Choroid plexus epithelial cell (primary cell): ENCODE measurements at places on chromosomes 4 and X.

- DNase-seq: no peak
Measured at GRCh38 chr4:26239801-26240200, 81.0 kb upstream of the RBPJ start.

GRCh38 chr4:105623099-105623498 lies 70.7 kb downstream of the ARHGEF38 start:
- no peak for DNase-seq

- DNase-seq: no peak
Measured at GRCh38 chrX:136907621-136908020, 27.1 kb upstream of the RBMX start.

DNA sequence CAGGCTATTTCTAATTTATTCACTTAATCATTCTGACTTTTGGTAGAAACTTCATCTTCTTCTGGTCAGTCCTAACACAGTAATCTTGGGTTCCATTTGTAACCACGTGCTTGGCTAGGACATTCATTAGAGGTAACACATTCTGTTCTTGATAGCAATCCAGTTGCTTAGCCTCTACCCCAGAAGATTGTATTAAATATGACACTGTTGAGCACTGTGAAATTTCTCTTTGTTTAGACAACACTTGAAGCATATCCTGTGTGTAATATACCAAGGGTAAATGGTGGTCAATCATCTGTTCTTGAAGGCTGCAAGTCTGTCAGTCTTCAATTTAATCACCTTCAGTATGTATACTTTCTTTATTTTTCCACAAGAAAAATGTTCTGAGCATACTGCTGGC lies 523.0 kb downstream of the ANKRD50 start:
- no peak for DNase-seq

DNA sequence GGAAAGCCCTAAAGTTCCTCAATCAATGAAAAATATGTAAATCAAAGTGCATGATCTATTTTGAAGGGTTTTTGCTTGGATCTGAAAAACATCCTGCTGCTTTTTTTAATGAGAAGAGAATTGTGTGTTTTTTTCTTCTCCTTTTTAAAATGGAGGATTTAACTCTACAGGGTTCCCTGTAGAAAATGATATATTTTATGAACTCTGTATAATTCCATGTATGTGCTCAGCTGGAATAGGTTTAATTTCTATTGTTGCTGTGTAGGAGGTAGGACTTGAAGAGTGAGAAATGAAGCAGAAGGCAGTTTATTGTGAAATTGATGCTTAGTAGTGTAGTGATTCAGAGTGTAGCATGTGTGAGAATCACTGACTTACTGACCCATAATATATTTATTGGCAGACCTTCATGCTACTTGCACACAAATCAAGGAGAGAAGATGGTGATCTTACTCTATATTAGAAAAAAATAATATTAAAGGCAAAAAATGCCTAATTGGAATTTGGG lies 286.8 kb upstream of the FSTL5 start:
- DNase-seq: no peak

DNA sequence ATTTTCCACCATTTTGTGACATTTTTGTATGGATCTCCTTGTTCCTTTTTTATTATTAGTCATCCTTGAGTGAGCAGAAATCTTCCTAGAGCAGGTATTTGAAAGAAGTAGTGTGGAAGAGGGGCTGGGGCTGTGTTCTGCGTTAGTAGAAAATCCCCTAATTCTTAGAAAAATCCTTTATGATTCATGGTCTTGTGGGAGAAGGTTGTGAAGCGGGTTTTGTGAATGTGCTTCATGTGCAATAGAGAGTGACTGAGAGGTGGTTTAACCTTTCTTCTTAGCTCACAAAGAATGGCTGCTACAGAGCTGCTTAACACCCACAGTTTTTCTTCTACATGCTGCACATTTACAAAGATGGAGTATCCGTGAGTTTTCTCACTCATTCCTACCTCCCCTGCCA lies 220.5 kb downstream of the IDS start:
- peak; percentile 40 for DNase-seq

DNA sequence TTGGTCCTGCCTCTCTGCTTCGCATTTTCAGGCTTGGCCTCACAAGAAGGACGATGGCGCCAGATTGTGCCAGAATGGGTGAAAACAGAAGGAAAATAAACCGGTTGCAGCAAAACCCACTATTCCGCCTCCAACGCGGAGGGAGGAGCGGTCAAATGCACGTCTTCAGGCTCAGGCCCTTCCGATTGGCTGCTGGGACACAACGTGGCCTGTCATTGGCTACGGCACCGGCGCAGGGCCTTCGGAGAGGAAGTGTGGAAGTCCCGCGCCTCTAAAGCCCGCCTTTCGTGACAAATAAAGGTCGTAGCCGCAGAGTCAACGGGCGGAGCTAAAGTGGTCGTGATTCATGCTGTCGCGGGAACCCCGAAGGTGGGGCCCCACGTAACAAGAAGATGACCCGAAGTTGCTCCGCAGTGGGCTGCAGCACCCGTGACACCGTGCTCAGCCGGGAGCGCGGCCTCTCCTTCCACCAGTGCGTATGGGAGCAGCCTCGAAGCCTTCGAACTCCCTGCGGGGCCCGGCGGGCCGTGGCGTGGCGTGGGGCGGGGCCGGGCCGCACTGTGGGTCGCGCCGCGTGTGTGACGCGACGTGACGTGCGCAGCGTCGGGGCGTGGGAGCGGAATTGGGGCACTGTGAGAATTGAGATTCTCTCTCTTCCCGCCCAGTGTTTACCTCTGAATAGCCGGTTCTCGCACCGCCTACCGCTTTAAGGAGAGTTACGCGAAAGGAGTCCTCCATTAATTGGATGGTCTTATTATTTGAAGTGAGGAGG lies at the start of gene THAP9:
TSS of gene THAP9 (plus strand) at position 325 of the 772 bp plus-strand sequence. CDS start at position 393, 68 bp downstream.
- DNase-seq: peak; percentile 100

DNA sequence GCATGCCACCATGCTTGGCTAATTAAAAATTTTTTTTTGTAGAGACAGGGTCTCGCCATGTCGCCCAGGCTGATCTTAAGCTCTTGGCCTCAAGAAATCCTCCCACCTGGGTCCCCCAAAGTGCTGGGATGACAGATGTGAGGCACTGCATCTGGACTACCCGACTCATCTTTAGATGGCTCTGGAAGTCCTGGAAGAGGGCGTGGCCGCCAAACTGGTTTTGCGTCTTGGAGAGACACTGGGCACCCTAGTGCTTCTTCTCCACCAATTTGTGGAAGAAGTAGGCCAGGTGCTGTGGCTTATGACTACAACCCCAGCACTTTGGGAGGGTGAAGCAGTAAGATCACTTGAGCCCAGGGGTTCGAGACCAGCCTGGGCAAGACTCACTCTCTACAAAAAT lies 47.6 kb downstream of the HOPX start:
- DNase-seq: no peak

DNA sequence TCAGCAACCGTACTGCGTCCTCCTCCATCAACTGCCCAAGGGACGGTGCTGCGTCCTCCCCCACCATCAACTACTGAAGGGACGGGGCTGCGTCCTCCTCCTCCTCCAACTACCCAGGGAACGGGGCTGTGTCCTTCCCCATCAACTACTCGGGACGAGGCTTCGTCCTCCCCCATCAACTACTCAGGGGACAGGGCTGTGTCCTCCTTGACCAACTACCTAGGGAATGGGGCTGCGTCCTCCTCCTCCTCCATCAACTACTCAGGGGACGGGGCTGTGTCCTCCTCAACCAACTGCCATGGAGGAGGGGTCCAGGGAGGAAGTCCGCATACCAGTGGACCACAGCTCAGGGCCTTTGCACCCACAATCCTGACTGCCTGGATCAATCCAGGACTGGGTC lies 24.4 kb downstream of the PPP2R3B start:
- DNase-seq: no peak

DNA sequence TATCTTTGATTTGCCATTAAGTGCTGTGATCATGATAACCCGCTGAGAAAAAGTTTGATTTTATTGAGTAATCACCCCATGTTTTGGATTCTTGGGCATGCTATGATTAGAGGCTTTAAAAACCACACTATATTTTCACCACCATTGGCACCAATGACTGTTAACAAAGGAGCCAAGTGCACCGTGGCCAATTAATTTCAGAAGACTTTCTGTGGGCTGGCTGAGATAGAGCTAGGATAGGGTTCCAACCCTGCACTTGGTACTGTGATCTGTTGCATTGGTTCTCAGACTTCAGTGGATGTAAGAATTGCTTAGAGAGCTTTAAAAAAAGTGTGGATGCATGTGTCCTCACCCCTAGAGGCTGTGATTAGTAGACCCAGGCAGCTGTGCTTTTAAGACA lies 32.4 kb downstream of the OCRL start:
- DNase-seq: no peak

DNA sequence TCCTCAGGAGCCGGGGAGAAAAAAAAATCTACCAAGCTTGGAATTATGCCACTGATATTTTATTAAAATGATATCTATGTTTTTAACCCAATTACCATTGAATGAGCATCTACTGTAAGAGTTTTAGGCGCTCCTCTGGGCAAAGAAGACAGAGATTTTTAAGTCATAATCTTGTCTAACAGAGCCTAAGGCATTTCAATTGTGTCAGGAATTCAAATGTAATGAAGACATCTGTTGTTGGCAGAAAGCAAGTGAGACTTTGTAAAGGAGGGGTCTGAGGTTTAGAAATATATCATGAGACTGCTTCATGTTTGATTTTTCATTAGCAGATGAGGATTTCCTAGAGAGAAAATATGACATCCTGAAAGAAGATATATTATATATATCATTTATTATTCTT lies 1158.1 kb downstream of the FSTL5 start:
- DNase-seq: no peak

DNA sequence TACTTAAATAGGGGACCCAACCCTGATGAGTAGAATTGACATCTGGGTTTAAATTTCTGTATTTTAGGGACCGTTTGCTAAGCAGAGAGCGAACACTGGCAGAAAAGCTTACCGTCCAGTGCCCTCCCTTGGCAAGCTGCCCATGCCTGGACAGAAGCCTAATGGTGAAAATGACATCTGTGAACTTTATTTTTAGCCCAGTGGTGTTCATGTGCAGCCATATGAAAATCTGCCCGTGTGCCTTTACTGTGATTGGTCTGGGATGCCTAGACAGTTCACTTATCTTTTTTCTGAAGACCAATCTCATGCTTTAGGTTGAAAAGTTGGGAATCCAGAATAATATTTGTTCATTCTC lies 1.1 kb downstream of the STBD1 start:
- no peak for DNase-seq
